ENCODE measurements at places on chromosomes 1 and 21.
A peak's percentile ranks its signal among the peaks of the same experiment; 100 is the strongest.

GRCh38 chr1:36303650-36304360 lies 2.4 kb upstream of the SH3D21 start:
- DNase-seq = no peak

DNA sequence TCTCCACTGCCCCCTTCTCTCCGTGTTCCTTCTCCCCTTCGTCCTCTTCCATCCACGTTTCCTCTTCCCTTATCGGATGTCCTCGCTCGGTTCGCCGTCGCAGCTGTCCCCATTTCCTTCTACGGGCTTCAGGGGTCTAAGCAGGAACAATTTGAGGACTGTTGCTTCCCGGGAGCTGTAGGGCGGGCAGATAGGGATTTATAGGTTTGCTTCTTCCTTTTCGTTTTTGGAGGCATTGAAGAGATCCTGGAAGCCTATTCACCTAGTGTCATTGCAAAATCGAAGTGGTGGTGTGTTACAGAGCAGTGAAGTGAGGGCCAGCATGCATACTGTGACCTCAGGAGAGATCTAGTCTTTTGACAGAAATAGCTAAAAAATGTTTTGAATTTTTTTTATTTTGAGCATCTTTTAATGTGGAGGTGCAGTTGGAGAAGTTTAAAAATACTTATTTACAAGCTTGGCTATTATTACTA lies 897 bp downstream of the ZYG11B start:
- peak; percentile 37 for DNase-seq

DNA sequence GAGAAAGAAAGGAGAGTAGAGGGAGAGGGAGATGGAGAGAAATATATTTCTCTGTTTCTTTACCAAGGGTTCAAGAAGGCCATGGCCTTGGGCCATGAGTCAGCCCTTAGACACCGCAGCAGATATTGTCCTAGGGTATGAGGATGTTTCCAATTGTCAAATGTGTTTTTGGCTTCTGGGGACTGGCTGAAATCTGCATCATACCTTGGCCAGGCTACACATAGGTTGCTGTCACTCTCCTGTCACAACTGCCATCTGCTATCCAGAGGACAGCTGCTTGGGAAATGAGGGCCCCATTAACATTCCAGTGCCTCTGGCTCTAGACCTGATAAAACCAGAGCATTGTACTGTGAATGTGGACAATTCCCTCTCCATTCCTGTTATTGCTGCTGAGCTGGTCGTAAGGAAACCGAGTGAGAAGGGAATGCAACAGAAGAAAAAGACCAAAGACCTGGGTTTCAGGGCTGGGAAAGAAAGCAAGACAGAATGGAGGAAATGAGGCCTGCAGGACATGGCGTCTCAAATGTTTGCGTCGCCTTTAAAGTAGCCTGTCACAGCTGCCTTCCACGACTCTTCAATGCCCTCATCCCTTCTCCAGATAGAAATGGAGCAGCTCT lies 8.8 kb upstream of the PIGC start:
- no peak for DNase-seq

- DNase-seq = no peak
Observed at GRCh38 chr1:111225717-111226400, 1.7 kb upstream of the CHI3L2 start.

GRCh38 chr1:226651732-226652105 lies 87.4 kb downstream of the ITPKB start:
- no peak for DNase-seq

DNA sequence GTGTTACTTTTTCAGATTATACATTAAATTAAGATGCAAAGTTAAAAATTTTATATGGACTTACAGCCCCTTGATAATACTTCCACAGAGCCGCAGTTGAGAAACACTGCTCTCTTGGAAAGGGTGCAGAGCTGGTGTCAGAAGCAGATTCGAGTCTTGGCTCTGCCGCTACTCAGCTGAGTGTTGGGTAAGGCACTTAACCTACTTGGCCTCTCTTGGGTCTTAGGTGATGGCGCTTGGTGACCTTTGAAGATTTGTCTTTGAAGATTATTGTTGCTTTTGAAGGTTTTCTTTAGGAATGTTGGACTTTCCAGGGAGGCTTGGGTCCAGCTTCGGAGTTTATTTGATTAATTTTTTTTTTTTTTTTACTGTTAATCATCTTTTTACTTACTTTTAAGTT lies 48.5 kb downstream of the CAMTA1 start:
- no peak for DNase-seq

- DNase-seq = no peak
Observed at GRCh38 chr1:225846331-225847310, 35.6 kb downstream of the TMEM63A start.

- DNase-seq = no peak
Observed at GRCh38 chr21:45947716-45948255, 33.8 kb upstream of the COL6A1 start.

- DNase-seq = no peak
Observed at GRCh38 chr1:9004031-9004699, 22.1 kb downstream of the SLC2A7 start.

GRCh38 chr21:33546086-33546485 lies 3.2 kb downstream of the SON start:
- DNase-seq = no peak

- no peak for DNase-seq
Observed at GRCh38 chr1:17598251-17598650, 58.8 kb downstream of the ARHGEF10L start.

- no peak for DNase-seq
Observed at GRCh38 chr1:235910357-235911299, 43.9 kb upstream of the LYST start.

DNA sequence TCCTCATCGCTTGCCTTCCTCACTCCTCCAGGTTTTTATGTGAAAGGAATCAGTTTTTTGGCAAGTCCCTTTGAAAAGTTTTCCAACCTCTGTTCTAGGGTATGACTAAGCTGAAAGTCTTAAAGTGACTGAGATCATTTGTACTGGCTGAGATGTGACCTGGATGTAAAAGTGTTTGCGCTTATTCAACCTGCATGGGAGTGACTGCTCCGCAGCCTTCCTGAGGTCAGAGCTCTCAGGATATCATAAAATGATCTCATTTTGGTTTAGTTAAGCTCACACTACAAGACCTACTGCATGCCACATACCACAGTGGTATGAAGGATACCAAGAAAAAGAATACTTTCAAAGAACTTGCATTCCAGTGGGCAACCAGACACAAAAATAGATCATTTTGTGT lies 29.8 kb upstream of the TADA1 start:
- no peak for DNase-seq

DNA sequence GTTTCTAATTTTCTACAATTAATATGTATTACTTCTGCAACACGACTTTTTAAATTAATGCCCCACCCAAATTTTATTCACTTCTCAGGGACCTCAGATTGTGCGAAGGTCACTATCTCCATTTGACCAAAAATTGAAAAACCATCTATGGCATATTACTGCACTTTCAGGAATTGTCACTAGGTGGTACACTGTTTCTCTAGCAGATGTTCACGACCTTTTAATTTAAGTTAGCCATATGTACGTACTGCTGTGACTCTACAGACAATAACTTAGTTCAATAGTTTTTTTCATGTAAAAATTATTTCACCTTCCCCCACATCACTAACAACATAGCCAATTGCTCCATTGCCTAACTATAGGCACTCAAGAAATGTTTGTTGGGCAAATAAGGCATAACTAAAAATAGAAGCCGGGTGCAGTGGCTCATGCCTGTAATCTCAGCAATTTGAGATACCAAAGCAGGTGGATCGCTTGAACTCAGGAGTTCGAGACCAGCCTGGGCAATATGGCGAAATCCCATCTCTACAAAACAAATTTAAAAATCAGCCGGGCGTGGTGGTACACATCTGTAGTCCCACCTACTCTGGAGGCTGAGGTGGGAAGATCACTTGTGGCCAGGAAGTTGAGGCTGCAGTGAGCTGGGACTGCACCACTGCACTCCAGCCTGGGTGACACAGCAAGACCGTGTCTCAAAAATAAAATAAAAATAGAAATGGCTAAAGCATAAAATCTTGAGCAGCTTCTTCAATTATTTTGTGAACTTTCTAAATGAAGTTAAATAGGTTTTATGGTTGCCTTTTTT lies 75.7 kb upstream of the PKN2 start:
- no peak for DNase-seq

DNA sequence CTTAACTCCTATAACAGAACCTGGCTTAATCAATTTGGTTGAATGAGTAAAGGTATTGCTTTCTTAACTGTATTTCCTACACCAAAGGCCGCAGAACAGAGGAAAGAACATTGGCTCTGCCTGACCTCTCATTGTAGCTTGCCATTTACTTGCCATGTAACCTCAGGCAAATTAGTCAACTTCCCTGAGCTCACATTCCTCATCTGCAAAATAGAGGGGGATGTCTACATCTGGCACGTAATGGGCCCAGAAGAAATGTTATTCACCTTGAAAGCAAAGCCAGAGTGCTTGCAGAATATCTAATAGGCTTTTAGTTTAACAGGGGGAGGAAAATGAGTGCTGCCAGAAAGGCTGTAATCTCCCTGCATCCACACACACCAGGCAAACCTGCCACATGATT lies 44.3 kb downstream of the LAMC2 start:
- no peak for DNase-seq

- DNase-seq = peak; percentile 69
Observed at GRCh38 chr21:41166884-41167283, 1.1 kb upstream of the BACE2 start.

DNA sequence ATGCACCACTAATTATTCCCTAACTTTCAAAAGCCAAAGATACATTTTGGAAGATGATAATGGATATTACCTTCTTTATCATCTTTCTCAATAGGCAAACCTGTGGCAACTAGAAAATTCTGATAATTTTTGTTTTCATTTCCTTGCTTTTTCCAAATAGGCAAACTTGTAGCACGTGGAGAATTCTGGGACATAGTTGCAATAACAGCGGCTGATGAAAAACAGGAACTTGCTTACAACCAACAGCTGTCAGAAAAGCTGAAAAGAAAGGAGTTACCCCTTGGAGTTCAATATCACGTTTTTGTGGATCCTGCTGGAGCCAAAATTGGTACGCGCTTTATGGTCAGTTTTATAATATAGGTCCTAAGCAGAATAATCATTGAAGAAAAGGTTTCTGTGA lies 1.5 kb downstream of the FPGT start:
- DNase-seq = no peak

- peak; percentile 61 for DNase-seq
Observed at GRCh38 chr21:40176724-40177123, 309.5 kb downstream of the PCP4 start.

- no peak for DNase-seq
Observed at GRCh38 chr1:33381977-33382376, 48.9 kb downstream of the PHC2 start.

DNA sequence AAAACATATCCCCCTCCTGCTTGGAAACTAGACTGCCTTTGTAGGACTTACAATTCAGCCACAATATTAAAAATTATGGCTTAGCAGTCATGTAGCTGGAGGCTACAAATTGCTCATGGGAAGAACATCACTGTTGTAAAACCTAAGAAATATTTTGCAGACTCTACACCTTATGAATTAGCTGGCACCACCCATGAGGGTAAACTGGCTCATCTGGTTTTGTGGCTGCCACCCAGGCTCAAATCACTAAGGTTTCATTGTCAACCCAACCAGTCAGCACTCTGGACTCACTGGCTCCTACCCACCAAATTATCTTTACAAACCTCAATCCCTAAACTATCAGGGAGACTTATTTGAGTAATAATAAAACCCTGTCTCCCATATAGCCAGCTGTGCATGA lies 100.7 kb upstream of the OLFM3 start:
- no peak for DNase-seq

- DNase-seq = no peak
Observed at GRCh38 chr1:227548448-227548847, 14.9 kb upstream of the ZNF678 start.

GRCh38 chr1:17768651-17769241 lies 13.6 kb downstream of the ACTL8 start:
- no peak for DNase-seq

GRCh38 chr1:147534386-147534785 lies 6.9 kb upstream of the BCL9 start:
- DNase-seq = no peak

GRCh38 chr1:6490181-6491080 lies 1.0 kb downstream of the PLEKHG5 start:
- no peak for DNase-seq

GRCh38 chr21:43712268-43712942 lies 6.5 kb upstream of the PDXK start:
- peak; percentile 34 for DNase-seq

- DNase-seq = no peak
Observed at GRCh38 chr1:112761714-112762480, 46.8 kb upstream of the PPM1J start.

DNA sequence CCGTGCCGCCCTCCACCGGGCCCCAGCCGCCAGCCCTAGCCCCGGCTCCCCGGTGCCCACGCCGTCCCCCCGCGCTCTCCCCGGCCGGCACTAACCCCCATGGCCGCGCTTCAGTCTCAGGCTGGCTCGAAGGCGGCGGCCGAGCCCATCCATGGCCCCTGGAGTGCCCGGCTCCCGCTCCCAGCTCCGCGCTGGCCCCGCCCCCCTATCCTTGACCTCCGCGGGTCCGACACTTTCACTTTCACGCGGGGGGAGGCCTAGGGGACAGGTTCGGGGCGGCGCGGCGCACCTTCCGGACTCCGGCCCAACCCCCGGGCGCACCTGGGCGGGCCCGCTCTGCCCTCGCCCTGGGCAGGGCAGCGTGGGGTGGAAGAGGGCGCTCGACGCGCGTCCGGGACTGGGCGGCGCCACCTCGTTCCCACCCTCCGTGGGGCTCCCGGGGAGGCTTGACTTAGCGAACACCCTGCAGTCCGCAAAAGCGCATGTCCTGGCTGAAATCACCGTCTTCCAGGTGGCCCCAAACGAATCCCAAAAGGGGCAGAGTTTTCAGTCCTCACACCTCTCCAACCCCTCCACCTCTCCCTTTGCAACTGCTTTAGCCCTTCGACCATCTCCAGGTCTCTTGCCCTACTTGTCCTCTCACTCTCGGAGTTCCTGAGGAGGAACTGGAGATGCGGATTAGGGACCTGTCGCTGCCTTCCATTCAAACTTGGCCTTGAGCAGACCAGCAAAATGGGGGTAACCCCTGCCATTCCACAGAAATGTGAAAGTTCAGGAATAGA lies 3.9 kb upstream of the DENND2D start:
- DNase-seq = no peak

DNA sequence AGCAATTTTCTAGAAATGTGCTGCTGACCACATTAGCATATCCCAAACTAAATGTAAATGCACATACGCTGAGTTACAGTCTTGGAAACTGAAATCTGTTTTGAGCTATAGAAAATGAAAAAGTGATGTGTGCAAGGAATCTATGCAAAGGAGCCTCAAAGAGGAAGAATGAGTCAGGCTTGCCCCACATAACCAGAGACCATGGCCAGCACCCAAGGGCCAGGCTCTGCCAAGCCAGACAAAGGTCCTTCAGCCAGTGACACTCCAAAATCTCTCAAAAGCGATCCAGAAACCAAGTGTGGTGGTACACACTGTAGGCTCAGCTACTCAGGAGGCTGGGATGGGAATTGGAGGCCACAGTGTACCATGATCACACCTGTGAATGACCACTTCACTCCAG lies 195.2 kb downstream of the TOMM20 start:
- peak; percentile 66 for DNase-seq

- no peak for DNase-seq
Observed at GRCh38 chr1:56429288-56429687, 150.1 kb downstream of the PLPP3 start.

GRCh38 chr1:16046842-16047241 lies 3.3 kb downstream of the CLCNKB start:
- no peak for DNase-seq

GRCh38 chr1:217039926-217040325 lies 316.7 kb upstream of the ESRRG start:
- no peak for DNase-seq

GRCh38 chr1:64497088-64497883 lies 27.4 kb downstream of the CACHD1 start:
- DNase-seq = no peak

All from femur (tissue), 1 donor.